Fibroblast of the aortic adventitia (primary cell): ENCODE measurements at places on chromosomes 2 and 18. TPM values are rescaled to one million over a fixed set of nuclear protein-coding genes. Genes with fewer than 3 reads are reported as not detected.

SLC9A4 gene
- total RNA-seq: not detected in 2 replicates

LBX2 gene
- total RNA-seq: 2.0 and 3.0 TPM in 2 replicates

GKN2 gene
- total RNA-seq: not detected in 2 replicates

SATB2 gene
- total RNA-seq: 2.3 and 12.7 TPM in 2 replicates

SERPINB4 gene
- total RNA-seq: not detected in 2 replicates

ITGB6 gene
- under 0.01 TPM in 1 of 2 replicates, not detected in the other for total RNA-seq

UPP2 gene
- not detected in 2 replicates for total RNA-seq

EVA1A gene
- total RNA-seq: 25.2 and 28.1 TPM in 2 replicates

ANKRD30B gene
- 0.36 and 2.7 TPM in 2 replicates for total RNA-seq

YES1 gene
- 43.1 and 156 TPM in 2 replicates for total RNA-seq

TMEM198 gene
- total RNA-seq: 1.1 and 2.8 TPM in 2 replicates

LRRTM1 gene
- total RNA-seq: 0.09 TPM in 1 of 2 replicates, not detected in the other

RAD51AP2 gene
- total RNA-seq: 0.09 TPM in 1 of 2 replicates, not detected in the other

PDE11A gene
- not detected in 2 replicates for total RNA-seq

E2F6 gene
- 9.5 and 11.3 TPM in 2 replicates for total RNA-seq

DHRS9 gene
- 0.36 TPM in 1 of 2 replicates, not detected in the other for total RNA-seq

ZFAND2B gene
- 27.2 and 39.2 TPM in 2 replicates for total RNA-seq

RGPD3 gene
- total RNA-seq: 0.41 and 0.45 TPM in 2 replicates

PTPN18 gene
- total RNA-seq: 22.2 and 25.8 TPM in 2 replicates

AQP4 gene
- total RNA-seq: not detected in 2 replicates
